ENCODE measurements at places on chromosomes 6 and 20.

DNA sequence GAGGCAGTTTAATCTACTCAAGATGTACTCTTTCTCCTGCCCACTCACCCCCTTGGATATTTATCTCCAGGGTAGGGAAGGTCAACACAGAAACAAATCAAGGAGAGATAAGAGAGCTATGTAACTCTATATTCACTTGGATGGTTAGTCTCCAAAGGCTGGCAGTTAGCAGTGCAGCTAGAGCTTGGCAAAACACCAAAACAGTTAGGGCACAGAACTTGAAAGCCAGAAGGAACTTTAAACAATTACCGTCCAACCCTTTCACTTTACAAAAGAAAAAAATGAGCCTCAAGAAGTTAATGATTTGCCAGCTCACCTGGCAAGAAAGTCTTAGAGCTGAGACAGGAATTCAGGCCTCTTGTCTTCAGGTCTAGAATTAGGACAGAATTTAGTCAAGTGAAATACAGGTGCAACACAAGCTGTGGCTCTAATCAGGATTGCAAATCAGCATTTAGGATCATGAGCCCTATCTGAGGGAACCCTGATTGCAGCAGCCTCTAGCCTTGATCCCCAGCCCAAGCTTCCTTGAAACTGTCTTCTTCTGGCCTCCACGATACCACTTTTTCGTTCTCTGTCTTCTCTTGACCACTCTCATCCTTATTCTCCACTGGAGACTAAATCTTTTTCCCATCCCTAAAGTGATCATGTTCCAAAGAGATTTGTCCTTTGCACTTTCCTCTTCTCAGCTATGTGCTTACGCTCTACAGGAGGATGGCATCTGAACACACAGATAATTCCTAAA lies 14.9 kb downstream of the NEDD9 start:
- DNase-seq, result no peak

DNA sequence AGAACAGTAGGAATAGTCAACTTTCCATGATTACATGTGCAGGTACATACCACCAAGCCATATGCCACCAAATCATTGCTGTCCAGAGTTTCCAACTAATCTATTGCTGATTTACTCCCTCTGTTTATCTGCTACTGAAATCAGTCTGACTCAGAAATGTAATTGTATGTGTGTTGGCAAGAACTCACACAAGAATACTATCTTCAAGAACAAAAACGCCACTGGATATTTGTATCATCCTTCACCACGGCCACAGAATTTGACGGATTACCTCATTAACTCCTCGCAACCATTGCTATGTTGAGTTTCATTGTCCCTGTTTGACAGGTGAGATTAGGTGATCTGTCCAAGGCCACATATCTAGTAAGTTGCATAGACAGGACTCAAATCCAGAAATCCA lies 159.2 kb downstream of the GMPR start:
- no peak for DNase-seq

DNA sequence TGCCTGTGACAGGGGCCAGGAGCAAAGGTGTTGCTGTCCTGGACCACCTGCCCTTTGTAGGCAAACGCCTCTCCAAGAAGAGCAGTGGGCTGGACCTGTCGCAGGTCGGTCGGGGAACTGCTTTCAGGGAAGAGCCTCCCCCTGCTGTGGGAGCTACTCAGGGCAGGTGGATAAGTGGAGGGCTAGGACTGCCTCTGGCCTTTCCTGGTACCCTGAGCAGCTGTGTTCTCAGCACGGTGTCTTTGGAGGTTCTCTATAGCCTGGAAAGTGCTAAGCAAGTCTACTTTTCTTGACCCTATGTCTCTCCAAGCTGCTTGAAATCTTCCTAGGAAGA lies 35.0 kb downstream of the BPIFB1 start:
- DNase-seq, result no peak

DNA sequence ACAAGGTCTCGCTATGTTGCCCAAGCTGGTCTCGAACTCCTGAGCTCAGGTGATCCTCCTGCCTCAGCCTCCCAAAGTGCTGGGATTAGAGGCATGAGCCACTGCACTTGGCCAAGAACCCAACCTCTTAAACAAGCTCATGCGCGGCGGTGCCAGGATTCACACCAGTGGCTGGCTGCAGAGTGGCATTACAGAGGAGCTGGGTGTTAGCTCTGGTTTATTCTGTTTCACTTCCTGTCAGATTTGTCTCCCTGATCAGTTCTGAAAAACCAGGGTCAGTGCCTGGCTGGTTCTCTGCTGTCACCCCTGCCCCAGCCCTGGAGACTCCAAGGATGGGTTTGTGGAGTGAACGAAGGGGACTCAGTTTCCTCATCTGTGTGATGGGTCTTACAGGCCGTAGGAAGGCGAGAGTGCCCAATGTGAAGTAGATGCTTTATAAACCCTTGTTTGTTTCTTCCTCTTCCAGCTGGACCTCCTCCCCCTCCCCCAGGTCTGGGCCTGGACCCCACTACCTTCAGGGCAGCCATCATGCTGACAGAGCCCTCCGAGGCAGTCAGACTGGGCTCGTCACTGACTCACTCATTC lies 63.4 kb downstream of the UBE2V1 start:
- DNase-seq, result no peak

- DNase-seq, result no peak
These were observed 46.8 kb upstream of the CCDC28A start for GRCh38 chr6:138726757-138727097.

DNA sequence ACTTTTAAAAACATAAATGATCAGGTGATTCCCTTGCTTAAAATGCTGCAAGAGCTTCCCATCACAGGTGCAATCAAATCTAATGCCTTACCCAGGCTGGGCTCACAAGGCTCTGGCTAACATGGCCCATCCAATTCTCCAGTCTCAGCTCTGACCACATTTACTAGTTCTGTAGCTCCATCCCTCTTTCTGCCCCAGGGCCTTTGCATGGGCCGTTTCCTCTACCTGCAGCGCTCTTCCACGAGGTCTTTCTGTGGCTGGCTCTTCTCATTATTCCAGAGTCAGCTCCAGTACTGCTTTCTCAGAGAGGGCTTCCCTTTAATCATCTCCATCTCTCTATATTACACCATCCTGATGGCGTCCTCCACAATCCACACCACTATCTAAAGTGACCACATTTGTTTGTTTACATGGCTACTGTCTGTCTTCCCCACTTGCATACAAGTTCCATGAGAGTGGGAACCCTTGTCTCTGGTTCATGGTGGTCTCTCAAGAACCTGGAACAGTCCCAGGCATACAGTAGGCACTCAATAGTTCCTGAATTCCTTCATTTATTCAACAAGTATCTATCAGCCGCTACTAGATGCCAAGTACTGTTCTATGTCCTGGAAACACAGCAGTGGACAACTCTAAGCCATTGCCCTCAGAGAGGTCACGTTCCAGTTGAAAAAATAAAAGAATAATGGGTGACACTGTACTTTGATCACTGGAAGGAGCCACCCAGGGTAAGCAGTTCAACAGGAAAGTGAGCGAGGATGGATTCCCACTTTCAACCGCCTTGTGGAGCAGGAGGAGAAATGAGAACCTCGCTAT lies 12.6 kb downstream of the CYP24A1 start:
- DNase-seq, result no peak

- no peak for DNase-seq
These were observed 97.2 kb downstream of the HFE start for GRCh38 chr6:26184367-26184891.

DNA sequence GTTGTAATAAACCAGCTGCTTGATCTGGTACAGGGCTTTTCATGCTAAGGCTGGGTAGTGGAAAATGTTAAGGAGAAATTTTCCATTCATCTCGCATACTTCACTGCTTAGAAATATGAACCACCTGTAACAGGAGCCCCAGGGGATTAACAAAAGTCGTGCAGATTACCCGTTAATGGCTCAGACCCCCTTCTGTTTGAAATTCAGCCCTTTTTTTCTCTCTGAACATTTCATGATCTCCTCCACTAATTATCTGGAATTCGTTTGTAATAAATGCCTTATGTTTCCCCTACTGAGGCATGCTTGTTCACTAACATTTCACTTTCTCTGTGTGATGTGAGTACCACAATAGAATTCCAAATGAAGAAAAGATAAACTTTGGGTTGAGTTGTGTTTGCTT lies 336.4 kb upstream of the HSF2 start:
- DNase-seq, result no peak

- no peak for DNase-seq
These were observed 35.9 kb upstream of the MYLIP start for GRCh38 chr6:16092990-16093389.

DNA sequence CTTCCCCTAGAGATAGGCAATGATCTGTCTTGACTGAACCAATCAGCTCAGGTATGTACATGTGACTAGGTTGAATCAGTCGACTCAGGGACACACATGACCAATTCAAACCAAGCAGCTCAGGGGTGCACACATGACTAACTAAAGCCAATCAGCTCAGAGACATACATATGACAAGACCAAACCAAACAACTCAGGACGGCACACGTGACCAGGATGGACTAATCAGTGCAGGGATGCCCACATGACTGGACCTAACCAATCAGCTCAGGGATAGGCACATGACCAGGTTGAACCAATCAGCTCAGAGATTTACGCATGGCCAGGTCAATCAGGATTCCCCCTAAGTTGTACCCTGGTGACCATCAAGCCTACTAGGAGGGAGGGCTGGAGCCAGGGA lies 310.3 kb downstream of the CDH26 start:
- DNase-seq, result no peak
